ENCODE measurements at places on chromosomes 13 and 19.

GRCh38 chr13:34414616-34415015 is 527.5 kb upstream of the NBEA start:
- no peak for DNase-seq

DNA sequence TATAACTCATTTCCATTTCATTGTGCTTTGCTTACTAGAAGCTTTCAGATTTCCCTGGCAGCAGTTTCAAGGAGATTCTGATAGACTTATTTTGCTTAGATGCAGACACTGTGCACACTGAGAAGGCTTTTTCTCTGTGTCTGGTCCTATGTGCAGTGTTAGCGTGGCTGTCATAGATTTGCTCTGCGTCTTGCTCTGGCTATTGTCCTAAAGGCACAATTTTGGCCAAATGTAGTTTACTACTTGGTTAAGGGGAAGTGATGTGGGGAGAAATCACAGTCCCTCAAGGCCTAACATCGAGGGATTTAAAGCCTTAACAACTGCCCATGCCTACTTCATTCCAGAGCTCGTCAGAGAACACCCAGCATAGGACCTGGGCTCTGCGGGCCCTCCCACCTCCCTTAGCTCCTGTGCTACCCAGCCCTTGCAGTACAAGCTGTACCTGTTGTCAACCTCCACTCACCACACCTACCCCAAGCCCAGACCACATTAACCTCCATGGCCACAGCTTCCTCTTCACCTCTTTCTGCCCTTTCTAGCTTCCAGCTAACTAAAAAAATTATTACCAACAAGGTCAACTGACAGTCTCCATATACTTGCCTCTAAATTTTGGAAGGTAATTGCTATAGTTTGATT is 38.9 kb upstream of the KATNAL1 start:
- DNase-seq: peak; percentile 20

- no peak for DNase-seq
Observed at GRCh38 chr13:69101841-69102240, 1005.8 kb upstream of the ATXN8OS start.

GRCh38 chr19:17441241-17442021 is 7.0 kb downstream of the TMEM221 start:
- no peak for DNase-seq

DNA sequence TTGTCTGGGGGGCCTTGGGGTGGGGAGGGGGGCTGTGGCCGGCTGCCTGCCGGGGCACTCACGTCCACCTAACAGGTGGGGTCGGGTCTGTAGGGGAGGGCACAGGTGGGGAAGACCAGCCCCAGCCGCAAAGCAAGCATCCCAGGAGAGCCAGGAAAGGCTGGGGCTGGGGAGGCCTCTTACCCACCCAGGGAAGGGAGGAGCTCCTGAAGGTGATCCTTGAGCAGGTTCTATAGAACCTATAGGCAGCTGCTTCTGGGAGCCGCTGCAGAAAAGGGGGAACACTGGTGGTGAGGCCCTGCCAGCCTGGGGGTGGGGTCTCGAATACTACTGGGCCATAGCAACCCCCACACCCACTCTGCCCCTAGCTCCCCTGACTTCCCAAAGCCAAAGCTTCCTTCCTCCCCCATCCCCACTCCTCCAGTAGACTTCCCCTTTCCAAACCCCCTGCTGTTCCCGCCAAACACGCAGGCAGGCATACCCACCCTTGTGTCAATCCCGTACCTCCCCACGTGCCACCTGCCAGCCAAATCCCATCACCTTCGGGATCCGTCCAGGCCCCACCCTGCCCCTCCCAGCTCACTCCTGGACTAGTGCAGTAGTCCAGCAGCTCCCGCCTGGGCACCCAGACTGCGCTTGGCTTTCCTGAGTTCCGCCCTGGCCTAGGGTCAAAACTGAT is 5.6 kb downstream of the KLF16 start:
- DNase-seq: no peak

DNA sequence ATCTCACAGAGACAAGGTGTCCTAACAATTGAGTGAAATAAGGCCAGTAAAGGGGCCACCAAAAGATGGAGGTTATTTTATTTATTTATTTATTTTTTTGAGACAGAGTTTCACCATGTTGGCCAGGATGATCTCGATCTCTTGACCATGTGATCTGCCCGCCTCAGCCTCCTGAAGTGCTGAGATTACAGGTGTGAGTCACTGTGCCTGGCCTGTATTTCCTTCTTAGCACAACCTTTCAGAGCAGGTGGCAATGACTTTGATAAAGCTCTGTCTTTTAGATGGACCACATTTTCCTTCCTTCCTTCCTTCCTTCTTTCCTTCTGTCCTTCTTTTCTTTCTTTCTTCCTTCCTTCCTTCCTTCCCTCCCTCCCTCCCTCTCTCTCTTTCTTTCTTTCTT is 11.0 kb upstream of the DOCK6 start:
- DNase-seq: no peak

GRCh38 chr19:2759965-2760364 is 20.1 kb upstream of the SLC39A3 start:
- no peak for DNase-seq

DNA sequence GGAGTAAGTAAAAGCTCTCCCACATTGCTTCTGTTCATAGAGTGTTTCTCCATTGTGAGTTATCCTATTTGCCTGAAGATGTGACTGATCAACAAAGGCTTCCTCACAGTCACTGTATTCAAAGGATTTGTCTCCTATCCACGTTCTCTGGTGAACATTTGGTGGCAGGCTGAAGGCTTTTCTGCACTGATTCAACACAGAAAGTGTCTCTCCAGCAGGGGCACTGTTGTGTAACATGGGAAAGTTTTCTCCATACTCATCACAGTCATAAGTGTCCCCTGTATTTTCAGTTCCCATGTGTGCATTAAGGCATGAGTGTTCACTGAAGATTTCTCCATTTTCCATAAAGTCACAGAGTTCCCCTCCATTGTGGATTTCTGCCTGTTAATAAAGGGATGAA is 17.6 kb downstream of the ZNF121 start:
- DNase-seq: no peak

GRCh38 chr13:44407379-44407778 is 33.8 kb downstream of the SERP2 start:
- DNase-seq: no peak

GRCh38 chr19:31969016-31969415 is 376.4 kb upstream of the ZNF507 start:
- DNase-seq: no peak

DNA sequence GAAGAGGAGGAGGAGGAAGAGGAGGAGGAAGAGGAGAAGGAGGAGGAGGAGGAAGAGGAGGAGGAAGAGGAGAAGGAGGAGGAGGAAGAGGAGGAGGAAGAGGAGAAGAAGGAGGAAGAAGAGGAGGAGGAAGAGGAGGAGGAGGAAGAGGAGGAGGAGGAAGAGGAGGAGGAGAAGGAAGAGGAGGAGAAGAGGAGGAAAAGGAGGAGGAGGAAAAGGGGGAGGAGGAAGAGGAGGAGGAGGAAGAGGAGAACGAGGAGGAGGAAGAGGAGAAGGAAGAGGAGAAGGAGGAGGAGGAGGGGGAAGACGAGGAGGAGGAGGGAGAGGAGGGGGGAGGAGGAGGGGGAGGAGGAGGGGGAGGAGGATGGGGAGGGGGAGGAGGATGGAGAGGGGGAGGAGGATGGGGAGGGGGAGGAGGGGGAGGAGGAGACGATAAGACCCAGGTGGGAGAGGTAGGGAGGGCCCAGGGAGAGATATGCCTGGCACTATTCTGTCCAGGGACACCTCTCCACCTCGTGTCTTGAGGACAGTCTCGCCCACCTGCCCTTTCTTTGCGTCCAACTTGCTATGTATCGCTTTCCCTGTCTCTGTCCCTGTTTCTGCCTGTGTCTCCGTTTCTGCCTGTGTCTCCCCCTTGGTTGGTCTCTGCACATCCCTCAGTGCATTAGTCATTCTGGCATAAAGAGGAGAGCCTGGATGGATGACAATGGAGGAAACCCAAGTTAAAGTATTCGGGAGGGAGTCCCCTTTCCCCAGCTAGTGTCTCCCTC is 7.1 kb upstream of the KLK5 start:
- no peak for DNase-seq

DNA sequence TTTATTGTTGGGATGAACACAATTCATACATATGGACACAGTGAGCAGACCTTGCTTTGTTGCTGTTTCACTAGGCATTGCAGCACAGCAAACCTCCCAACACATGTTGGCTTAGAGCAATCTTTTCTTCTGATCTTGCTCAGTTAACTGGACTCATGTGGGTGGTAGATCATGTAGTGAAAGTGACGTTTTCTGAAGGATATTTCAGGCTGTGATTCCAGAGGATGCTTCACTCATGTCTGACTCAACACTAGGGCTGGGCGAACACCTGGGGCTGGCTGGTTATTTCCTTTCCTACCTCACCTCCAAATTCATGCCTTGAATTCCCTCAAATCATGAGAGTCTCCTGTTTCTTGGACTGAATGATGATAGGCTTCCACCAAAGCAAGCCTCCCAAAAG is 14.3 kb upstream of the LGALS13 start:
- DNase-seq: no peak

GRCh38 chr13:35892837-35893814 is 238.1 kb downstream of the DCLK1 start:
- no peak for DNase-seq

- DNase-seq: no peak
Observed at GRCh38 chr19:13492128-13492527, 14.2 kb downstream of the CACNA1A start.

DNA sequence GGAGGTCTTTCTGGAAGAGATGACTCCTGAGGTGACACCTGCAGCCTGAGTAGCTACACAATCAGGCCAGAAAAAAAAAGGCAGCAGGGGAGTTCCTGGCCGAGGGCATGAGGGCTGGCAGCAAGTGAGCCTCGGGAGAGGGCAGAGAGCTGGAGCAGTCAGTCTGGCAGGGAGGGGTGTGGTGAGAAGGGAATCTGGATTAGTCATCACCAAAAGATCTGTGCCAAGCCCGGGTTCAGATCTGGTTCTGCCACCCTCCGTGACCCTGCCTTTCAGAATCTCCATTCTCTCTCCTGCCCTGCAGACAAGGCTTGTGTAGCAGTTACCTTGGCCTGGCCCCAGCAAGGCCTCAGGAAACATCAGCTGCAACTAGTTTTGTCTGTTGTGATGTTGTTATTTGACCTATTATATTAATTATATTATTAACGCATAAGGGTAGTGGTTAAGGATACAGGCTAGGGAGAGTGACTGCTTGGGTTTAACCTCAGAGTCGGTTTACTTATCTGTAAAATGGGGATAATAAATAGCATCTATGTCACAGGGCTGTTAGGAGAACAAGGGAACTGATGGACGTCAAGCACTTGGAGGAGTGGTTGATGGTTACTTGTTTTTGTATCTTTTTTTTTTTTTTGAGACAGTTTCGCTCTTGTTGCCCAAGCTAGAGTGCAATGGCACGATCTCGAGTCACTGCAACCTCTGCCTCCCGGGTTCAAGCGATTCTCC is 2.7 kb upstream of the CAPNS1 start:
- DNase-seq: no peak

DNA sequence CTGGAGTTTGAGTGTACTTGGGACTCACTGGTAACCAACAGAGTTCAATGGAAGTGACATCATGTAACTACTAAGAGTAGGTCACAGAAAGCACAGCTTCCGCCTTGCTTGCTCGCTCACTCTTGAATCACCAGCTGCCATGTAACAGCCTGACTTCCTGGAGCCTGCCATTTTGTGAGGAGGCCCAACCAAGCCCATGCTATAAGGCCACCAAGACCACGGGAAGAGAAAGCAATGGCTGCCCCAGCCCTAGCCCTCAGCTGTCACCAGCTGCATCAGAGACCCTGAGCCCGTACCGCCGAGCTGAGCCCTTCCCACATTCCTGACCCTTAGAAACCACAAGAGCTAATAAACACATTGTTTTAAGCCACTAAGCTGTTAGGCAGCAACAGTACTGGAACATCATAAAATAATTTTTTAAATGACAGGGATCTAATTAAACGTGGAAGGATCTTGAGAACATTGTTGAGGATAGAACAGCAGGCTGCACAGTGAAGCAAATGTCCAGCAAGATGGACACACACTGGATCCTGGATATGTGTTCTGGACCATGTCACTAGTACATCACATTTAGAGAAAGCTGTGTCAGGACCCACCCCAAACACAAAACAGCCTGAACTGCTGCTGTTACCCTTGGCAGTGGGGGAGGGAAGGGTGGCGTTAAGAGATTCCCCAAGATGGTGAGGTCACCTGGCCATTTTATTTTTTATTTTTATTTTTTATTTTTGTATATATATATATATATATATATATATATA is 21.7 kb upstream of the LDLR start:
- no peak for DNase-seq

DNA sequence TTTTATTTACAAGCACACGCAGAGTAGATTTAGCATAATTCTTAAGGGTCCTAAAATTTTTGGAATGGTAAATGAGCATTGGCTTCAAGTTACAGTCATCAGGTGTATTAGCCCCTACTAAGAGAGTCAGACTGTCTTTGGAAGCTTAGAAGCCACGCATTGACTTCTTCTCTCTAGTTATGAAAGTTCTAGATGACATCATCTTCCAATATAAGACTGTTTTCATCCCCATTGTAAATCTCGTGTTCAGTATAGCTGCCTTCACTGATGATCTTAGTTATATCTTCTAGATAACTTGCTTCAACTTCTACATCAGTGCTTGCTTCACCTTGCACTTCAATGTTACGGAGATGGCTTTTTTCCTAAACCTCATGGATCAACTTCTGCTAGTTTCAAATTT is 148.8 kb upstream of the SLITRK1 start:
- DNase-seq: no peak

DNA sequence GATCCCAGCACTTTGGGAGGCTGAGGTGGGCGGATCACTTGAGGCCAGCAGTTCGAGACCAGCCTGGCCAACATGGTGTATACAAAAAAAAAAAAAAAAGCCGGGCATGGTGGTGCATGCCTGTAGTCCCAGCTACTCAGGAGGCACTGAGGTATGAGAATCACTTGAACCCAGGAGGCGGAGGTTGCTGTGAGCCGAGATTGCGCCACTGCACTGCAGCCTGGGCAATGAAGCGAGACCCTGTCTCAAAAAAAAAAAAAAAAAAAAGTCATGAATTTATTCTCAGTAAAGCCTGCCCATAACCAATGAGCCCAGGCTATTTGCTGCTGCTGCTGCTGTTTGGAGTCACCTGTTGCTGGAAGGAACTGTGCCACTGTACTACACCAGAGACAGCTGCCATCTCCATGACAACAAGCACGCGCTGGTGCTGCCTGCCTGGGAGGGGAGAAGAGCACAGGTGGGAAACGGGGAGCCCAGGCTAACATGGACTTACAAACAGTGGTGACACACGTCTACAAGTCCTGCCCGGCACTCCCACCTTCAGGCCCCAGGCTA is 11.3 kb downstream of the ZFR2 start:
- DNase-seq: no peak

- DNase-seq: no peak
Observed at GRCh38 chr19:29076161-29076560, 136.8 kb downstream of the UQCRFS1 start.

DNA sequence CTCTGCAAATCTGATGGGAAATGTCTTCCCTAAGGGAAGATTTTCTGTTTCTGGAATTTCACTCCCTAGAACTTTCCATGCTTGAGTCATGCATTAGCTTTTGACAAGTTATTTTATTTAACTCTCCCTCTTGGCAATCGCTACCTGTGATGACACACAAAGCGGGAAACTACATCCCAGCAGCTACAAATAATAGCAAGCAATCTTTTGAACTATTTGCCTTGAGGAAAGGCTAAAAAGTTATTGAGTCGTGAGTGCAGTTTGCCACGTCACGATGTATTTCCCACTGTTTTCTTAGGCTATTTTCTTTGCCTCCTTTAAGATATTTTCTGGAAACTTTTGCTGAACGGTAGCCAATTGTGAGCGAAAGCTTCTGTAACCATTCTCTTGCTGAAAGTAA is 353.3 kb upstream of the HTR2A start:
- DNase-seq: no peak

Measured in activated CD4-positive, alpha-beta T cell treated with anti-CD3 and anti-CD28 coated beads, Interleukin-2, amount 50 U/mL, for 4 hours (primary cell).